ENCODE measurements at places on chromosomes 7 and 10.

DNA sequence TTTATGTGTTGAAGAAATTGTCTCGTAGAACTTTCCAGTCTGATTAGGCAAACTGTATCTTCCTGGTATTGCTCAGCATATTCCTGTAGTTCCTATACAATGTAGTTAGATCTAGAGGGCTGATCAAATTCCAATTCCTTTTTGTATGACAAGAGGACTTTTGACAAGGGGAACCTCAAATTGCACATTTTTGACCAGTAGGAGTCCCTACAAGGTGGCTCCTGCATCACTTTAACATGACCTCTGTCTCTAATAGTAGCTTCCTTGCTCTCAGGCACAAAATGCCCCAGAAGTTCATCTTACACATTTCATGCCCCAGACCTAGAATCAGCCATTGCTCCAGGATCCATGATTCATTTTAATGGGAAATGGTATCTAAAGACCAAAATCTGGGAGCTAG, 18.7 kb downstream of the HERPUD2 start:
- no peak for DNase-seq

DNA sequence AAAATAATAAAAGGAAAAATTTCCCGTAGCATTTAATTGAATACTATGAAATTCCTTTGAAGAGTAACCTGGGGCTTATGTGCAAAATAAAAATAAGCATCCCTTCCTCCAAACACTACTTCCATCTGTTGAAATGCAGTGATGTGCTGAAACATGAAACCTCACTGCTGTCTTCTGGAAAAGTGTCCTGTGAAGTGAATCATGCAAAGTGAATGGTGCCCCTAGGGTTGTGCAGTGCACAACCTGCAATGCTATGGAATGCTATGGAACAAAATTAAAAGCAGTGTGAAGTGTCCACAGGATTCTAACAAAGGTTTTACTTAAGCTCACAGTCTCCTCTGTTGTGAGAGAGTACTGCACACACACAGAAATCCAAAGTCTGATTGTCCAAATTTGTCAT, 480.9 kb downstream of the ETV1 start:
- no peak for DNase-seq

DNA sequence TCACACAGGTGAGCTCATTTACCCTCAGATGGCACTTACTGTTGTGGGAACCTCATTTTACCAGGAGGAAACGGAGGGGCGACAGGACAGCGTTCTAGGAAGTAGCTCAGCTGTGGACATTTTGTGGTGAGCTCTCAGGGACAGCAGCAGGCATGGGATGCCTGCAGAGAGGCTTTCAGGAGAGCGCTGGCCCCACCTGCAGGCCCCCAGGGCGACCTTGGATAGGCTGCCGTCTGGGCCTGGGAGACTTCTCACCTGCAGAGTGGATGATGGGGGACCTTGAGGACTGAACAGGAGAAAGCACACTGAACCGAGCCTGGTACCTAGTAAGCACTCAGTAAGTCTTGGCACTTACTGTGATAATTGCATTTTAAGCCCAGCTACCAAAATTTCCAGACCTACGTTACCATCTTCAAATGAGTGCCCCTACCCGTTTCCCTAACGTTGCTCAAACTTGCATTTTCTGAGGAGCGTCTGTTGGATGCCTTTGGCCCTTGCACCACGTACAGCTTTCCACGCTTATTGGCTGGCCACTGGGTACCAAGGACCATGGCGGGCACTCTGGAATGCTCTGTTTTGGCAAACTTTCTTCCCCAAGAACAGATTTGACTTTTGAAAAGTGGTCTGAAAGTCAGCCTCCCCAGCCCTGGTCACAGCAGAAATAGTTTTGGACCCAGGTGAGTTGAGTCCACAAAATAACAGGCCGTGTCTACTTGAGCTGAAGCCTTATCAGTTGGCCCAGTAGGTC, 223.4 kb downstream of the EBF3 start:
- DNase-seq = no peak

- no peak for DNase-seq
These were observed 12.0 kb downstream of the PWWP2B start for GRCh38 chr10:132408823-132409666.
